ENCODE measurements at places on chromosomes 3 and 15. TPM values are rescaled to one million over a fixed set of nuclear protein-coding genes. Genes with fewer than 3 reads are reported as not detected.

ST8SIA2 gene
- 25.5 TPM for total RNA-seq

GRCh38 chr15:31275331-31276262, 51.0 kb upstream of the KLF13 start:
- DNase-seq = no peak

- no peak for DNase-seq
These were observed 194.1 kb upstream of the ARHGEF26 start for GRCh38 chr3:153927107-153927506.

DNA sequence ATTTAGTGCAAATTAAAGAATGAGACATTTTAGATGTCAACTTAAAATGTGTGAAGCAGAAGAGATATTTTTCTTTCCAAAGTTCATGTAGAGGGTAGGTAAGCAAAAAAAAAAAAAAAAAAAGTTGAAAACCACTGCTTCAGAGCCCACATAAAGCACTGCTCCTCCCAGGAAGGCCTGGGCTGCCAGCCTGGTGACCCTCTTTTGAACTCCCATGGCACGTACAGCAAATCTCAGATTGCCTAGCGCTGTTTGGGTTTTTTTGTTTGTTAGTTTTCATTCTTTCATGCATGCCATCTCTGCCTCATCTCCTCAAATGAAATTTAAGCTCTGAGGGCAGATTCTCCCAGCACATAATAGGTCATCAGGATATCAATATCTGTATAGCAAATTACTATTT, 120.1 kb downstream of the SRGAP3 start:
- no peak for DNase-seq

CCR4 gene
- not detected for total RNA-seq

DNA sequence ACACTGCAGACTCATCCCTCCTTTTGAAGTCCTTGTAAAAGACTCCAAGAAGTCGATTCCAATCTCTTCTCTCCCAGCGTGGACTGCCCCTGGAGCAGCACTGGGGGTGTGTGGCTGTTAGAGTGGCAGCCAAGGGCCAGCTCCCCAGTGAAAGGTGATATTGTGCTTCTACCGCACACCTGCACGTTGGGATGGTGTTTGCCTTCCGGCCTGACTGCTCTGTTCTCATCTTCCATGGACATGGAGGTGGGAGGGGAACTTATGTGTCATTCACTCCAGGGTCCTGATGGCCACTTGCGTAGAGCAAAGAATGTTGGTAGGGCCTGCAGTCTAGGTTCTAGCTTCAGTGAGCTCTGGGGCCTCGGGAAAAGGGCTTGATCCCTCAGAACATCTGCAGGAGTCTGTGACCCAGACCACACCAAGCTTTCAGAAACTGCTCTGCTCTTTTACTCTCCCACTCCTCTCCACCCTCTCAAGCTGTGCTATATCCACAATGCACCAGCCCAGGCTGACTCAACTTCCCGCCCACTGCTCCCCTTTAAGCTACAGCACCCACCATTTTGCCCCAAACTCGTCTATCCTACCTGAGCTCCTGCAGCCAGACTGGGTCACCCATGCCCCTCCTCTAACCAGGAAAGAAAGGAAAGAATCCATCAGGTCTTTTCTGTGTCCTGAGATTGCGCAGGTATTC, 31.3 kb downstream of the LIPC start:
- no peak for DNase-seq

DNA sequence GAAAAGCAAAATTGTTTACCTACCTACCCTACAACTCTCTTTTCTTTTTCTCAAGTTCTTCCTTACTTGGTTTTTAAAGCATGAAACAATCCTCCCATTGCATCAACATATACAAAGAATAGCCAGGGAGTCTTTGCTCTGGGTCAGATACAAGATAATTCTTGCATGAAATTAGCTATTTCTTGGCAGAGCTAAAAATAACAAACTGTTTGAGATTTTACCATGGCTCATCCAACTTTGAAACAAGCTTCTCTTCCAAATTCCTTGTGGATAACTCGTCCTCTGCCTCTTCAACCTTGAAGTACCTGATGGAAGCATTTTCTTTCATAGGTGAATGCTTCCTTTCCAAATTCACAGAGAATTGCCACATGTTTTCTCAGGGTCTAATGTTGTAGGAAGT, 9.2 kb upstream of the CBLB start:
- DNase-seq = no peak

EIF4E3 gene
- 8.9 TPM for total RNA-seq

- no peak for DNase-seq
These were observed 7.3 kb downstream of the CSRNP1 start for GRCh38 chr3:39146083-39146501.

Data from neural crest cell (in vitro differentiated cells).